ENCODE measurements at places on chromosomes 1 and 21. TPM values are rescaled to one million over a fixed set of nuclear protein-coding genes. Genes with fewer than 3 reads are reported as not detected.

DNA sequence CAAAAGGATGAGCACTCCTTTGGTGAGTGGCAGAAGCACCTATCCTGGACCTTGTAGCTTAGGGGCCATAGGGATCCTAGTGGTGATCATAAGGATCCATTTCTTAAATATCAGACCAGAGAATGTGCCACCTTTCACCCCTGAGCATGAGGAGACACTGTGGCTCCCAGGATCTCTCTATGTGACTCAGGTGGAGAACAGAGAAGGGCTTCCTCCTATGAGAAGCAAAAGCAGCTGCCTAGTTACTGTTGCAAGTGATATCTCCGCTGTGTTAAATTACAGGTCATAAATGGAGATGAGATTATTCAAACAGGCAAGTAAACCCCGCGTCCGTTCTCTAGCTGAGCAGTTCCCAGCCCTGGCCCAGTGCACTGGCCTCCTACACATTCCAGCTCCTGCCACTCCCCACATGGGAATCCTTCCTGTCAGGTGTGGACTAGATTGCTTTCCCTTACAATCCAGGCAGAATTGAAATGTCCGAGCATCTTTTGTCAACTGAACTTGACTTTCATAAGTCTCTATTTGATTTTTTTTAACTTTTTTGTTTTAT lies 26.3 kb downstream of the CLEC20A start:
- H3K36me3 ChIP-seq, result peaks cover 12% of the 10 kb centered on the region
- no peak overlapping the region for H3K27ac ChIP-seq
- DNase-seq, result no peak
- H3K4me3 ChIP-seq, result no peak overlapping the region
- H3K4me1 ChIP-seq, result no peaks in the 10 kb centered on the region

DNA sequence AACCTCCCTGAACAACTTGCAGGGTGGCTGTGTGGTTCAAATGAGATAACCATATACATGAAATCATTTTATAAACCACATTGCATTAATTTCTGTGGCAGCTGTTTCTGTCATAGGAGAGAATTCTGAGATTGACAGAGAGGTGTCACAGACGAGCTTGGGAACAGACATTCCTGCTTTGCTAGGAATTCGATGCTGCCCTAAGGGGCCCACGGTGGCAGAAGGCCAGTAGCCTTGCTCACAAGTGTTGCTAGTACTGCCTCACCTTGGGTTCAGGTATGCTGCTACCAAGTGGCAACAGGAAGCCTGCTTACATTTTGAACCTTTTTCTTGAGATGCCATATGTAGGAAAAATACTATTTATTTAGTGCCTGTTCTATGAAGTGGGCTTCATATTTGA lies 13.4 kb downstream of the KCNA10 start:
- no peaks in the 10 kb centered on the region for H3K27me3 ChIP-seq
- DNase-seq, result no peak
- H3K27ac ChIP-seq, result no peak overlapping the region

GRCh38 chr1:80384083-80384830 lies 1377.7 kb upstream of the ADGRL4 start:
- no peaks in the 10 kb centered on the region for H3K27me3 ChIP-seq
- H3K36me3 ChIP-seq, result no peaks in the 10 kb centered on the region
- no peak overlapping the region for H3K4me3 ChIP-seq

DNA sequence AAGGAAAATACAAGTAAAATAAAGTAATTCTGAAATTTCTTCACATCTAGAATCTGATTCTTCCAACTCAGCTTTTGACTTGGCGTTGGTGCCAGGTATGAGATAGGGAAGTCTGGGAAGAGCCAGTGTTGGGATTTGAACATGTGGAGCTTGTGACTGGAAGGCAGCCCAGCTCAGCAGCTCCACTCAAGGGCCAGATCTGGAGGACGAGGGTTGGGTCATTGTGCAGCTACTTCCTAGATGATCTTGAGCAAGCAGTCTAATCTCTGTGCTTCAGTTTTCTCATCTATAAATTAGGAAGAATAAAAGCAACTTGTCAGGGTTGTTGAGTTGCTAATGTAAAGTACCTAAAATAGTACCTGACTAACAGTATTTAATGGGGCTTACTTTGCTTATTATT lies 5.0 kb downstream of the ADARB1 start:
- no peaks in the 10 kb centered on the region for H3K36me3 ChIP-seq
- H3K27ac ChIP-seq, result no peak overlapping the region
- H3K4me3 ChIP-seq, result no peak overlapping the region
- no peaks in the 10 kb centered on the region for H3K27me3 ChIP-seq
- H3K4me1 ChIP-seq, result no peaks in the 10 kb centered on the region

GRCh38 chr1:152959801-152960451 lies 10.5 kb upstream of the SPRR4 start:
- H3K4me1 ChIP-seq, result no peaks in the 10 kb centered on the region
- no peaks in the 10 kb centered on the region for H3K27me3 ChIP-seq
- no peak overlapping the region for H3K4me3 ChIP-seq
- H3K36me3 ChIP-seq, result no peaks in the 10 kb centered on the region

DNA sequence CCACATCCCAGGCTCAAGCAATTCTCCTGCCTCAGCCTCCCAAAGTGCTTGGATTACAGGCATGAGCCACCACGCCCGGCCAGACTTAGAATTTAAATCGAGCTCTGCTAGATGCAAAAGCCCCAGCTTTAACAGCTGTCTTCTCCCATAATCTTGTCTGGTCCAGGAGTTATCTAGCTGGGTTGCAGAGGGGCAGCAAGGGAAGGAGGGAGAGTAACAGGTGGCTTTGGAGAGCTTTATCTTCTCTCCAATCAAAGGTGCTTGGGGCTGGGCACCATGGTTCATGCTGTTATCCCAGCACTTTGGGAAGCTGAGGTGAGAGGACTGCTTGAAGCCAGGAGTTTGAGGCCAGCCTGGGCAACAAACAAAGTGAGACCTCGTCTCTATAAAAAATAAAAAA lies 3.9 kb downstream of the RHBG start:
- H3K36me3 ChIP-seq, result no peaks in the 10 kb centered on the region
- H3K27ac ChIP-seq, result no peak overlapping the region
- no peak for DNase-seq

DNA sequence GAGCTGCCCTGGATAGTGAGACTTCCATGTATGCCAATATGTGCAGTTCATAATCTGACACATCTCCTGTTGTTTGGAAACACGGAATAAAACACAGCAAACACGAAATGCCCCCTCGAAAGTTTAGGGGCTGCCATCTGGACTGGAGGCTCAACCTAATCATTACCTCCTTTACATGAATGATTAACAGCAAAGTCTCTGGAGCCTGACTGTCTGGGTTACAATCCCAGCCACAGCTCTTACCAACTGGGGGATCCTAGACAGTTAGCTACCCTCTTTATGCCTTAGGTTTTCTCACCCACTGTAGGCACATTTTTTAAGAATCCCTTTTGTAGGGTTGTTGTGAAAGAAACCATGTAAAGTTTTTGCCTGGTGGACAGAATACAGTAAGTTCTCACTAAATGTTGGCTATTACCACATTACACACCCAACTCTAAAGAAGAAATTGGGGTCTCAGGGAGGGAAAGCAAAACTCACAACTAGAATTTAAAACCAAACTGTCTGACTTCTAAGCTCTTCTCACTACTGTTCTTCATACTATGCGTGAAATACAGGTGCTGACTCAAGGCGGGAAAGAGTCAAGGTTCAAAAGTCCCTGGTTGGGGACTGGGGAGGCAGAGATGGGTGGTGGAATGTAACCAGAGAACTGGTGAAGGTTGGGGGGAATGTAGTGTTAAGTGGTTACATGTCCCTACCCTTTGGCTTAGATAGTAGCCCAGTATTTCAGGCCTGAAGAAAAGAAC lies 24.2 kb downstream of the CYP4A22 start:
- no peak overlapping the region for H3K27ac ChIP-seq
- no peak for DNase-seq
- H3K27me3 ChIP-seq, result no peaks in the 10 kb centered on the region
- H3K36me3 ChIP-seq, result no peaks in the 10 kb centered on the region
- H3K4me3 ChIP-seq, result no peak overlapping the region

GRCh38 chr1:31289021-31289420 lies 7.6 kb downstream of the SNRNP40 start:
- no peaks in the 10 kb centered on the region for H3K27me3 ChIP-seq
- H3K27ac ChIP-seq, result no peak overlapping the region
- no peak for DNase-seq
- H3K4me3 ChIP-seq, result no peak overlapping the region
- H3K4me1 ChIP-seq, result no peaks in the 10 kb centered on the region

GRCh38 chr1:226987179-226987536 lies 47.1 kb downstream of the COQ8A start:
- no peak overlapping the region for H3K4me3 ChIP-seq
- no peaks in the 10 kb centered on the region for H3K36me3 ChIP-seq
- no peak overlapping the region for H3K27ac ChIP-seq
- no peaks in the 10 kb centered on the region for H3K27me3 ChIP-seq
- H3K4me1 ChIP-seq, result peaks cover 20% of the 10 kb centered on the region

- H3K27ac ChIP-seq, result no peak overlapping the region
- H3K4me3 ChIP-seq, result no peak overlapping the region
- no peaks in the 10 kb centered on the region for H3K27me3 ChIP-seq
These were observed 4.3 kb upstream of the S100A8 start for GRCh38 chr1:153395136-153395685.

DNA sequence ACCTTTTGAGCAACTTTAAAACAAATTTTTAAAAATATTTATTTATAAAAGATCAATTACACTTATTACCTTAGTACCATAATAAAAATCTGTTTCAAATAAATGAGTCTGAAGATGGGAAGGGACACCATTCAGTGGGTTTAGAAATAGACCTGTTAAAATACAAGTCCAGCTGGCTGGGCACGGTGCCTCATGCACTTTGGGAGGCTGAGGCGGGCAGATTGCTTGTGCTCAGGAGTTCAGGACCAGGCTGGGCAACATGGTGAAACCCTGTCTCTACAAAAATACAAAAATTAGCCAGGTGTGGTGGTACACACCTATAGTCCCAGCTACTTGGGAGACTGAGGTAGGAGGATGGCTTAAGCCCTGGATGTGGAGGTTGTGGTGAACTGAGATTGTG lies 57.0 kb downstream of the ITSN1 start:
- no peaks in the 10 kb centered on the region for H3K27me3 ChIP-seq
- H3K4me1 ChIP-seq, result no peaks in the 10 kb centered on the region
- H3K36me3 ChIP-seq, result no peaks in the 10 kb centered on the region
- no peak overlapping the region for H3K4me3 ChIP-seq
- no peak overlapping the region for H3K27ac ChIP-seq
- DNase-seq, result no peak

DNA sequence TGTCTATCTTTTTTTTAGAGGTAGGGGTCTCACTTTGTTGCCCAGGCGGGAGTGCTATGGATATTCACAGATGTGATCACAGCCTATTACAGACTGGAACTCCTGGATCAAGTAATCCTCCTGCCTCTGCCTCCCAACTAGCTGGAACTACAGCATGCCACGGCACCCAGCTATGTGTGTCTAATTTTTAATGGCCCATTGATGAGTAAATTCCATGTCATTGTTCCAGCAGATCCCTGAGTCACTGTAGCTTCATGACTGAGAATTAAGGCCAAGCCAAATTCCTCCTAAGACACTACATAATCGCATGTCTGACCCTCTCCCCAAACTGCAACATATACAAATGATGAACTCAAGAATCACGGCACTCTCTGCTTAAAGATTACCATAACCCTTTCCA lies 84.2 kb upstream of the RGS2 start:
- H3K27me3 ChIP-seq, result no peaks in the 10 kb centered on the region
- H3K4me3 ChIP-seq, result no peak overlapping the region
- no peak overlapping the region for H3K27ac ChIP-seq
- no peaks in the 10 kb centered on the region for H3K36me3 ChIP-seq
- DNase-seq, result no peak

DNA sequence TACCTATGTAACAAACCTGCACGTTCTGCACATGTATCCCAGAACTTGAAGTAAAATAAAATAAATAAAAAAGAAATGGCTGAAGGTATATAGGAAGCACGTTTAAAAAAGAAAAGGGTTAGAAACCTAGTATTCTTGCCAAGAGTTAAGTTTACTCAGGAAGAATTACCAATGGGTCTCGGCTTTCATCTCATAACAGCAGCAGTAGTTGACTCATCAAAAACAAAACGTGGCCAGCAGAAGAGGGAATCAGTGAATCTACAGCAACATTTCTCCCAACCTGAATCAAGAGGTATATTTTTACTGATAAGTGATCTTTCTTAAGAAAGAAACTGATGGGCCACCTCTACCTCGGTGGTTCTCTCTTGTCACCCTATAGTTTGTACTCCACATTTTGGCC lies 340.3 kb downstream of the BRINP2 start:
- no peak overlapping the region for H3K27ac ChIP-seq
- H3K36me3 ChIP-seq, result no peaks in the 10 kb centered on the region
- no peaks in the 10 kb centered on the region for H3K27me3 ChIP-seq
- H3K4me1 ChIP-seq, result no peaks in the 10 kb centered on the region
- no peak overlapping the region for H3K4me3 ChIP-seq
- no peak for DNase-seq

DNA sequence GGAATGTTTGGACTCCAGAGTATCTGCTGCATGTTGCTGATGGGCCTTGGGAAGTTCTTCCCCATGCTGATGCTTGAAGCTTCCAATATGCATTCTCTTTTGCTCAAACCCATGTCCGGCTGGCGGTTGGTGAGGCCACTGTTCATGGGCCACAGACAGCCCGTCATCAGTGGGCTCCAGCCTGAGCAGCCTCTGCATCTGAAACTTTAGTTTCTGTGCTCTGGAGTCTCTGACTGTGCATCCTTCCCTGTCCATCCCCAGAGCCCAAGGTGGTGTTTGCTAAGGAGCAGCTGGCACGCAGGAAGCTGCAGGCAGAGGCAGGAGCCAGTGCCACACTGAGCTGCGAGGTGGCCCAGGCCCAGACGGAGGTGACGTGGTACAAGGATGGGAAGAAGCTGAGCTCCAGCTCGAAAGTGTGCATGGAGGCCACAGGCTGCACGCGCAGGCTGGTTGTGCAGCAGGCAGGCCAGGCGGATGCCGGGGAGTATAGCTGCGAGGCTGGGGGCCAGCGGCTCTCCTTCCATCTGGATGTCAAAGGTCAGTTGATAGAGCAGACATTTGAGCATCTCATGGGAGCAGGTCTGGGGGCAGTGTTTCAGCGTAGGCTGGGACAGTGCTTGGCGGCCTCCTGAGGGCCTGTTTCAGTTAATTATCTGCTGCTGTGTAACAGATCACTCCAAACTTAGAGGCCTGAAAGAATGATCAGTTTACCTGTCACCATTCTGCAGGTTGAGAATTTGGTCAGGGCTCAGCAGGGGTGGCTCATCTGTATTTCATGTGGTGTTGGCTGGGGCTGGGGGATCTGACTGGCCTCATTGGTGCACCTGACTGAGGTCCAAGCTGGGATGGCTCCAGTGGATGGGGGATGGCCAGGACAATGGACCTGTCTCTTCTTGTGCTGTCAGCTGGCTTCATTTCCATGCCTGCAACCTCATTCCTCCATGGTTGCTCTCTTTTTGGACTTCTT lies 16.6 kb downstream of the OBSCN start:
- H3K27me3 ChIP-seq, result no peaks in the 10 kb centered on the region
- H3K4me1 ChIP-seq, result no peaks in the 10 kb centered on the region
- DNase-seq, result no peak
- no peak overlapping the region for H3K27ac ChIP-seq
- H3K36me3 ChIP-seq, result no peaks in the 10 kb centered on the region

NMNAT1 gene
- 3.8 TPM for polyA plus RNA-seq

PHGDH gene
- polyA plus RNA-seq, result 46.2 TPM

CRYBG2 gene
- polyA plus RNA-seq, result 2.0 TPM

SPRR2E gene
- polyA plus RNA-seq, result 0.26 TPM

CACNA1S gene
- not detected for polyA plus RNA-seq
